Spinal cord (tissue), 10 donors: ENCODE measurements at places on chromosomes 3 and 15. TPM values are rescaled to one million over a fixed set of nuclear protein-coding genes. Genes with fewer than 3 reads are reported as not detected.
A peak's percentile ranks its signal among the peaks of the same experiment; 100 is the strongest.

GRCh38 chr3:177749836-177750235 is 552.6 kb upstream of the TBL1XR1 start:
- DNase-seq, result no peak

DNA sequence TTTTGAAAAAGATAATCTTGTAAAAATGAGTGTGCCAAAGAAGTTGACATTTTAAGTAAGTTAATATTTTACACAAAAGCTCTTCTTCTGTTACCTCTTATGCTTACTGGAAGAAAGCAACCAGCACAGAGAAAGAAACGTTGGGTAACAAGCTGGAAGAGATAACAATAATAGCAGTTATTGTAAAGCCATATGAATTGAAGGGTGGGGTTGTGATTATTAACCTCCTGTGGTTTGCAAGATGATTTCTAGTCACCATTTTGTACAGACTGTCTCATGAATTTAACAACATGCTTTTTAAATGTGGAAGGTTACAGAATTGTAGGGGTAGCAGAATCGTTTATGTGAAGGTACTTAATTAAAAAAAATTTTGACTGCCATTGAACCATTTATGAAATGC is 9.2 kb downstream of the RAP2B start:
- DNase-seq, result no peak

DNA sequence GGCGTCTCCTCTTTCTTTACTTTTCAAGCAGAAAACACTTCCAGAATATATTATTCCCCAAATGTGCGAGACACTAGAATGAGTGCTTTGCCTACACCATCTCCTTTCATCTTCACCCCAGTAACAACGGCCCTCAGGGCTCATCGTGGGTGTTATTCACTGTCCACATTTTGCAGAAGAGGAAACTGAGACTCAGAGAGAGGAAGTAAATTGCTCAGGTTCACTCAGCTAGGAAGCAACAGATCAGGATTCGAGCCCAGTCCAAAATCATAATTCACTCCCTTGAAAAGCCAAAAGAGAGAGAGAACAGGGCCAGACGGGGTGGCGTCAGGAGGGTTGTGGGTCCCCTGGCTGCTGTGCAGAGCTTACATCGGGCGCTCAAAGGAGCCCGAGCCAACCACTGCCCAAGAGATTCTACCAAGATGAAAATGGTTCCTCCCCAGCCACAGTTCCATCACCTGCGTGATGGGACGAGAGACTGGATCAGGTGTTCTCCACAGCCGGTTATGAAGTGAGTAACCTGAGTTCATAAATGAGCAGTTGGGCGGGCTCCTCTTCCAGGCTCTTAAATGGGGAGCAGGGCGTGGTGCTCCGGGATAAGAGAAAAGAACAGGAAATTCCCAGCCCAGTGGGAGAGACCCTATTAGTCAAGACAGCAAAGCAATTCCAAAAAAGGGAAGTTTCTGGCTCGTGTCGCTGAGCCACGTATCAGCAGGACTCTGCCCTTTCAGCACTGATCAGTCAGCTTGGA is 48.6 kb upstream of the FLNB start:
- no peak for DNase-seq

DNA sequence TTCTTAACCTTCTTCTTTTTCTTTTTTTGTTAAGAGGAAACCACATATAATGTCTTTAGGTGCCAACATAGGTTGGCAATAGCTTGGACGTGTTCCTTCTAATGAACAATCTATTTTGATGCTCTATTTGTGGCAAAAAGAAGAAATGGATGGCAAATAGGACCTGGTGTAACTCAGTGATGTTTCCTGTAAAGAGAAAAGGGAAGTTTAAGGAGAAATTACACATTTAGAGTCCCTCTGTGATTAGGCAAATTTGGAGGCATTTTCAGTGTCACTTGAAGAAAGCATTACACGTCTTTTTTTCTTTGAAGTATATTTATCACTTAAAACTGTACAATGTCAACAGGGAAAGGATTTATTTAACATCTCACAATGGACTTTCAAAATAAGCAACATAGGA is 327.1 kb downstream of the ZIC1 start:
- no peak for DNase-seq

The AADACL2 gene
- total RNA-seq, result not detected

The SNRPA1 gene
- total RNA-seq, result 23.6 TPM

DNA sequence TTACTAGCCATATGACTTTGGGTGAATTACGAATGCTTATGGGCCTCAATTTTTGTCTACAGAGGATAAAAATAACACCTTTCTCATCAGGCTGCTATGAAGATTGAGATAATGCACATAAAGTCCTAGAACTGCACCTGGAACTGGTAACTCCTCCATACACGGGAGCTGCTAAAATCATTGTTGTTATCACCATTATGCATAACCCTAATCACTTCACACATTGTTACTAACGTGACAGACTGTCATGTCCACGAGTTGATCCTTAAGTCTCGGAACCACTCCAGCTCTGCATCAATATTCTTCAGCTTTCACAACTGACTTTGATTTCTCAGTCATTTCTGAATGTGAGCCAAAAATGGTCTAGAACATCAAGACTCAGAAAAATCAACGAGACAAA is 64.1 kb downstream of the RFTN1 start:
- DNase-seq, result no peak

The PIK3R4 gene
- total RNA-seq, result 30.8 TPM

The EFHB gene
- total RNA-seq, result 7.2 TPM

GRCh38 chr3:150168698-150169097 is 198.0 kb upstream of the PFN2 start:
- DNase-seq, result no peak

DNA sequence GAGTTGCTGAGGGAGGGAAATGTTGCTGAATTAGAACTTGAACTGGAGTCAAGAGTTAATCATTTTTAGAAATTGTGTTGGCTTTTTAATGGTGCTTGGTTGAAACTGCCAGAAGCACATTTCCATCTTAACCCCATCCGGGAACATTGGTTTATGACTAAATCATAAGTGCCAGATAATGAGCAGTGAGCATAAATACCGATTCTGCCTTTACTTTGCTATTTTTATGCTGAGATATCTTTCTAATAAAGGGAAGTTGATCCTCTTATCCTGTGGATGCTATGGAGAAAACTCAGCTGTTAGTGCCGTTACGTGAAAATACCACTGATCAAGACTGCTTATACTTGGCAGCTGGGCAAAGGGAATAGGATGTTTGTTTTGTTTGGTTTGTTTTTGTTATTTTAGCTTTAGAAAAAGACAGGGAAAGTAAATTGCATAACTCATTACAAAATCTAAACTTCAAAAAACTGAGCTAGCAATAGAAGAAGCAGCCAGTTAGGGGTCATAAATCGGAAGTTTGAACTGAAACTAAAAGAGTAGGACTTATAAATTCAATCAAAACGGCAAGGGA is 813.1 kb downstream of the NAALADL2 start:
- DNase-seq, result no peak

DNA sequence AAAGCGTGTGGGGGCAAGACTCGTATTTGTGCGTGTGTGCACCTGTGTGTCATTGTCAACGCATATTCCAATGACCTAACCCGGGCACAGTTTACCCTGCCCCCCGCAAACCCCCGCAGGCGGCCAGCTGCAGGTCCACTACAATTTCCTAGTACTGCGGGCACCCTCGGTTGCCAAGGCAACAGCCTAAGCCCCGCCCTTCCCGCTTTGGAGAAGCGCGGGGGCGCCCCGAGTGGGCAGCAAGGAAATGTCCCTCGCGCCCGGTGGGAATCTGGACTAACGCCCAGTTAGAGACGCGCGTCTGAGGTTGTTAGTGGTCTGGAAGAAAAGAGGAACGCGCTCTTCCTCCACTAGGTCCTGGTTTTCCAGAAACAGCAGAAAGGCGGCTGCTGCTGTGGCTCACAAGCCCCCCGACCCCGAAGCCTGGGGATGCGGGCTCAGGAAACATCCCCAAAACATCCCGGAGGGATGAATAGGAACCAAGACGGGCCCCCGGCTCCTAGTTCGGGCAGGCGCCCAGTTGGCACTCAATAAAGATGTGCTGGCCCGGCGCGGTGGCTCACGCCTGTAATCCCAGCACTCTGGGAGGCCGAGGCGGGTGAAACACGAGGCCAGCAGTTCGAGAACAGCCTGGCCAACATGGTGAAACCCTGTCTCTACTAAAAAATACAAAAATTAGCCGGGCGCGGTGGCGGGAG is 1.1 kb downstream of the ABHD14A start:
- peak; percentile 96 for DNase-seq

The SEMA4B gene
- 12.5 TPM for total RNA-seq

GRCh38 chr3:34013818-34014570 is 215.6 kb downstream of the PDCD6IP start:
- no peak for DNase-seq

DNA sequence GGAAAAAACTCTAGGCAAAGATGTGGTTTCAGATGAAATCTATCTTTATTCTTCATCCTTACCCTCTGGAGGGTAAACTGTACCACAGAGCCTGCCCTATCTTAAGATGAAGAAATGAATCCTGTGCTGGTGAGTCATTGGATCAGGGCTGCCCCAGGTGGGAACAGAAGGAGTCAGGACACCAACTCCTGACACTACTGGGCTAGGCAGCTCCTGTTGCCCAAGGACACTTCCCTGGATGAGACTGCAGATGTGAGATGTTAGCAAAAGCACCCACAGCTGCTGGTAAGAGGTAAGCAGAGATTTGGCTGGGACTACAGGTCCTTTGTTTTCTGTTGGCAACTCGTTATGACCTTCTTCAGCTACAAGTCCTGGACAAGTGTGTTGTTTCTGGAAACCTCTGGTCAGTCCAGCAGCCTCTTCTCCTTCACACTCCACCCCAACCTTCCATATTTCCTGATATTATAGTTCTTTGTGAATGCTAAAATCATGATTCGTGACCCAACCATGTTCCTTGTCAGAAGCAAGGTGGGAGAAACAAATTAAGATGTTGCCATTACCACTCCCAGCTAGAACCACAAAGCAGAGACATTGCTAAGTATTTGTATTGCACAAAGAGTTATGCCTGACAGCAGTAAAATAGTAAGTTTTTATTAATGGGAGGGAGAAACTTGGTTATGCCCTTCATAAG is 104.2 kb upstream of the TGFBR2 start:
- no peak for DNase-seq

GRCh38 chr3:170999737-171000242 is 26.7 kb downstream of the SLC2A2 start:
- no peak for DNase-seq
